Activated CD4-positive, alpha-beta T cell treated with anti-CD3 and anti-CD28 coated beads for 48 hours (primary cell): ENCODE measurements at places on chromosomes 6 and 20.
A peak's percentile ranks its signal among the peaks of the same experiment; 100 is the strongest.

- no peak for DNase-seq
These were observed 20.1 kb upstream of the RNGTT start for GRCh38 chr6:88983532-88983931.

- no peak for DNase-seq
These were observed 766.8 kb upstream of the MAN1A1 start for GRCh38 chr6:120116343-120116742.

DNA sequence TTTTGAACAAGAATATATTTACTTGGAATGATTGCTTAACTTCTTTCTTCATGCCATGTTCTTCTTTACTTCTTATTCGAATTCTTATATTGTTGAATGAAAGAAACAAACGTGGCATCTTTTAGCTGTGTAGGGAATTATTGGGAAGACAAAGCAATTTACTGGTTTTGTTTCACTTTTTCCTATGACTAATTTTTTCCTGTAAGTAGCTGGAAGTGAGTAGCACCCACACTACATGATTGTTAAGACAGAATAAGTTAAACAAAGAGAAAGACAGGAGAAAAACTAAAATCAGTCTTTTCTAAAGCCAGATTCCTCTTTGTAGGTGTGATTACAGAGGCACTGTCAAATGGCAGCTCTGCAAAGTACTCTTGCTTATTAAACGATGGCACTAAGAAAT is 593.4 kb downstream of the EYS start:
- no peak for DNase-seq

DNA sequence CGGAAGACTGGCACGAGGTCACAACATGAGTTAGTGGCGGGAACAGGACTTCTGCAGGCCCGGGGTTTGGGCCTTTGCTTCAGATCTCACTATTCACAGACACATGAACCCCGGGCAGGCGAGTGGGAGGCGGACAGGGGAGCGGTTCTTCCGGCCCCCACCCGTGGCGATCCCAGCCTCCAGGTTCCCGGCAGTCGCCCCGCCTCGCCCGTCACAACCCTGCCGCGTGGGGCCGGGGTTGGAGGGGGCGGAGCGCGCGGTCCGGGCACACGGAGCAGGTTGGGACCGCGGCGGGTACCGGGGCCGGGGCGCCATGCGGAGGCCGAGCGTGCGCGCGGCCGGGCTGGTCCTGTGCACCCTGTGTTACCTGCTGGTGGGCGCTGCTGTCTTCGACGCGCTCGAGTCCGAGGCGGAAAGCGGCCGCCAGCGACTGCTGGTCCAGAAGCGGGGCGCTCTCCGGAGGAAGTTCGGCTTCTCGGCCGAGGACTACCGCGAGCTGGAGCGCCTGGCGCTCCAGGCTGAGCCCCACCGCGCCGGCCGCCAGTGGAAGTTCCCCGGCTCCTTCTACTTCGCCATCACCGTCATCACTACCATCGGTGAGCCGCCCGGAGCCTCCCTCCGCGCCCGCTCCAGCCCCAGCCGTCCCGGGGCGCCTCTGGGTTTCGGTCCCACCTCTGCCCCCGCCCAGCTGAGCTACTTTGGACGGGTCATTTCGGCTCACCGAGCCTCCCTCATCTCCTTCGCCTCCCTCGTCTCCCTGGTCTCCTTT is at the start of gene KCNK15:
Gene KCNK15 (plus strand): TSS at position 268 of the 769 bp plus-strand sequence. CDS start 46 bp downstream, at position 314.
- peak; percentile 60 for DNase-seq

DNA sequence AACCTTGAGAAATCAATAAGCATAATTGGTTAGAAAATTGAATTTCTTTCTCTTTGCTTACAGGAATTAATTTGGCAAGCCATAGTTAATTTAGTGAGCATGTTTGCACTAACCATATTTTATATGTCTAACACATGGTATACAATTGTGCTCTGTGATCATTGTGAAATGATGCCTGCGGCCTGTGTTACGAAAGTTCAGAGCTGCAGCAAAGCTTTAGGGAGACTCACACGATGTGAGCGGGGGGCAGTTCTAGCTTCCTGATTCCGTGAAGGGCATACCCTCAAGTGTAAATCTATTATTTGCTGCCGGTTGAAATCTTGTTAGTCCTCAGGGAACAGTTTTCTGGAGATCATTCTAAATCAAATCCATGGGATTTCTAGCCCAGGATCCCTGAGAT is 25.5 kb upstream of the ADTRP start:
- no peak for DNase-seq
